ENCODE measurements at places on chromosomes 5 and 9. TPM values are rescaled to one million over a fixed set of nuclear protein-coding genes. Genes with fewer than 3 reads are reported as not detected.

Gene MAMDC2
- 4.9 TPM for total RNA-seq

Gene CCL28
- 0.56 TPM for total RNA-seq

Gene PCDHB10
- 1.4 TPM for total RNA-seq

Gene MSX2
- total RNA-seq, result 1.6 TPM

Gene LURAP1L
- total RNA-seq, result 1.7 TPM

Gene SLC45A2
- total RNA-seq, result not detected

Gene PCDHB2
- 0.70 TPM for total RNA-seq

Gene SPAAR
- total RNA-seq, result 5.1 TPM

DNA sequence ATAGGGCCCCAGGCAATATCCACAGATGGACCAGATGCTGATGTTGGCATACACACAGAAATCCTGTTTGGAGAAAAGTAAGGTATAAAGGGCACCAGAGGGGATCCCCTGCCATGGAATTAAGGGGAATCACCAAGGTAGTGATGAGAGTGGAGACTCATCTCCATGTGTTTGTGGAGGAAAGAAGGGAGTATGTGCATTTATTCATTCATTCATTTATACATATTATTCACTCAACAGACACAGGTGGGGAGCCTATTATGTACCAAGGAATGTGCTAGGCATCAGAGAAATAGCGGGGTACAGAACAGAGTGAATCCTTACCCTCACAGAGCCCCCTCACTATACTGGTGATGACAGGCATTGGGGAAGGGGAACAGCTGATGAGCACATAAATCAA, 116.8 kb upstream of the IL12B start:
- H3K4me3 ChIP-seq, result no peak overlapping the region
- DNase-seq, result no peak
- peaks cover 8% of the 10 kb centered on the region for H3K4me1 ChIP-seq
- H3K27ac ChIP-seq, result no peak overlapping the region
- H3K36me3 ChIP-seq, result no peaks in the 10 kb centered on the region

DNA sequence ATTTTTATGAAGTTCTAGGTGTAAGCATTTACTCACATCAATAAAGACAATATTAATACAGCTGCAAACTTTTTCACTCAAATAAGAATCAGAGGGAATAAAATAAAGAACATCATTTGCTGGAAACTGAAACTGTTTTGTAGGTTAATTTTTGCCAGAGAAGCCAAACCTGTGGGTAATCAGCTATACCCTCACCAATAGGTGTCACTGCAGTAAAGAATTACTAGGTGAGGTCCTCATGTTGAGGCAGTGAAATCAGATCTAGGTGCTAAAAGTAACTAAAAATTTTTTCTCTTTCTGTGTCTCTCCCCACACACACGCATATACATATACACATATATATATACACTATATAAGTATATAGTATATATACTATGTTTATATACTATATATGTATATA, 1016.3 kb upstream of the SEMA6A start:
- H3K27me3 ChIP-seq, result no peaks in the 10 kb centered on the region
- H3K4me1 ChIP-seq, result no peaks in the 10 kb centered on the region
- DNase-seq, result no peak
- no peak overlapping the region for H3K4me3 ChIP-seq
- H3K36me3 ChIP-seq, result no peaks in the 10 kb centered on the region

DNA sequence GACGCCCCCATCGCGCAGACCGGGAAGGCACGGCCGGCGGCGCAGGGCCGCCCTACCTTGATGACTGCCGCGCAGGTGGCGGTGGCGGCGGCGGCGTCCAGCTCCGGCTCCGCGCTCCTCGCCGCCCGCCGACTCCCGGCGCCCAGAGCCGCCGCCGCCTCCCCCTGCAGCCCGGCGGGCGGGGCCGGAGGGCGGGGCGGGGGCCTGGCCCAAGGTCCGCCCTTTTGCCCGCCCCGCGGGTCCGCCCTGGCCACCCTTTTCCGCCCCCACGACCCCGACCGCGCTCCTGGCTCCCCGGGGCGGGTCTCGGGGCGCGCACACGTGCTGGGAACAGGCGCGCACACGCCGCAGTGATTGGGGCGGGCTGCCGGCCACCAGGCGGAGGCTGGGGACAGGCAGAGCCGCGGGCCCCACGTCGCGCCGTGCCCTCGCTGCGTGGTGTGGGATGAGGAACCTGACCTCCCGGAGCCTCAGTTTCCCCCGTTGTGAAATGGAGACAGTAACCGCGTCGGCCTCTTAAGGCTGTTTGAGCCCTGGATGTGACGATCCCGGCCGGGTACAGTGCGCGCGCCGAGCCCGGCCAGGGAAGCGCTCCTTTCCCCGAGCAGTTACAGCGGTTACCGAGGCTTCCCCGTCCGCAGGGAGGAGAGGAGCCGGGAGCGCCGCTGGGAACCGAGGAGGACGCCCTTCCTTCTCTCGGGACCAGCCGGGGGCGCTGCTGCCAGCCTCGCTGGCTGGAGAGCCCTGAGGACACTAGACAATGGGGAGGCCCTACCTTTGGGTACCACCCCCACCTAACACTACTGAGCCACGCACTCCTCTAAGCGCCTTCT, at the start of gene CORO2A:
CORO2A (minus strand) TSS at position 135 of the 833 bp plus-strand sequence. CDS start 34,977 bp downstream, outside the sequence.
- peak; percentile 65 for DNase-seq
- no peaks in the 10 kb centered on the region for H3K27me3 ChIP-seq
- H3K4me1 ChIP-seq, result peaks cover 8% of the 10 kb centered on the region
- no peaks in the 10 kb centered on the region for H3K36me3 ChIP-seq

- H3K36me3 ChIP-seq, result peaks cover 56% of the 10 kb centered on the region
- no peak for DNase-seq
- no peak overlapping the region for H3K4me3 ChIP-seq
- H3K27ac ChIP-seq, result no peak overlapping the region
- no peaks in the 10 kb centered on the region for H3K4me1 ChIP-seq
- no peaks in the 10 kb centered on the region for H3K27me3 ChIP-seq
Observed at GRCh38 chr9:98019098-98019497, 36.0 kb downstream of the ANP32B start.

DNA sequence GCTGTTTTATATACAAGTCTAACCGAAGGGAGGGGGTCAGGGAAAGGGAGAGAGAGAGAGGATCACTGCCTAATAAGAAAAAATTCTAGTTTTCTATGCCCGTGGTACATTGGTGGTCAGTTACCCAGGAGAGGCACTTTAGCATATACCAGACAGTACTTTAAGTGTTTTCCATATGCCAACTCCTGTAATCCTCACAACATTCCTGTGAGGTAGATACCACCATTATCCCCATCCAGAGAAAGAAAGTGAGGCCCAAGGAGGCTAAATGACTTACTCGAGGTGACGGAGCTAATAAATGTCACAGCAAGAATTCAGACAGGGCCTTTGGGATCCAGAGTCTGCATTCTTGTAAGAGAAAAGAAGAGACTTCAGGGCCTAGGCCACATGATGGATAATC, 161.8 kb downstream of the NTRK2 start:
- no peaks in the 10 kb centered on the region for H3K36me3 ChIP-seq
- H3K27ac ChIP-seq, result no peak overlapping the region
- no peak for DNase-seq
- H3K4me1 ChIP-seq, result no peaks in the 10 kb centered on the region
- no peak overlapping the region for H3K4me3 ChIP-seq

- DNase-seq, result no peak
- H3K36me3 ChIP-seq, result no peaks in the 10 kb centered on the region
- H3K27ac ChIP-seq, result peak overlapping the region; percentile 67
- H3K4me3 ChIP-seq, result no peak overlapping the region
- no peaks in the 10 kb centered on the region for H3K27me3 ChIP-seq
Observed at GRCh38 chr9:7144265-7145046, 386.7 kb downstream of the KDM4C start.

- no peak overlapping the region for H3K27ac ChIP-seq
- no peak overlapping the region for H3K4me3 ChIP-seq
- no peaks in the 10 kb centered on the region for H3K4me1 ChIP-seq
- peaks cover 62% of the 10 kb centered on the region for H3K36me3 ChIP-seq
- no peaks in the 10 kb centered on the region for H3K27me3 ChIP-seq
Observed at GRCh38 chr9:132637351-132637750, 32.4 kb downstream of the DDX31 start.

DNA sequence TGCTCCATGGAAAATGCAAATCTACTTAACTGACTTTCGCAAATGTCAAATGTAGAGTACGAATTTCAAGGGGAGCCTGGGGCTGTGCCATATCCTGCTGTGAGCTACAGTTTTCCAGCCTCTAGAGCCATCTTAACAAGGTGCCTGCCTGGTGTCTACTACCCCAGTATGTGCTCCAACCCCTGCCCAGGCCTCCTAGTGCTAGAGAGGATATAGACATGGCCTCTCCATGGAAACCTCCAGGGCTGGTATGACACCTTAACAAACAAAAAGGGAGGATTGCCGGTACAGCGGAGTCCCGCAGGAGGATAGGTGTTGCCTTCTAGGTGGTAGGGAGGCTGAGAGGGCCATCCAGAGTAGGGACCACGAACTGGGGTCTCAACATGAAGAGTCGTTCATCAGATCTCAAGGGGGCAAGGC, 13.6 kb upstream of the IL3 start:
- no peak overlapping the region for H3K27ac ChIP-seq
- DNase-seq, result peak; percentile 7
- no peaks in the 10 kb centered on the region for H3K36me3 ChIP-seq
- no peak overlapping the region for H3K4me3 ChIP-seq
- no peaks in the 10 kb centered on the region for H3K4me1 ChIP-seq

- H3K36me3 ChIP-seq, result peaks cover 11% of the 10 kb centered on the region
- no peaks in the 10 kb centered on the region for H3K4me1 ChIP-seq
- no peak for DNase-seq
- no peak overlapping the region for H3K4me3 ChIP-seq
- no peak overlapping the region for H3K27ac ChIP-seq
- H3K27me3 ChIP-seq, result no peaks in the 10 kb centered on the region
Observed at GRCh38 chr9:6845880-6846279, 88.1 kb downstream of the KDM4C start.

- H3K4me3 ChIP-seq, result no peak overlapping the region
- no peaks in the 10 kb centered on the region for H3K27me3 ChIP-seq
- H3K4me1 ChIP-seq, result no peaks in the 10 kb centered on the region
Observed at GRCh38 chr5:147733075-147733474, 49.5 kb downstream of the JAKMIP2 start.

DNA sequence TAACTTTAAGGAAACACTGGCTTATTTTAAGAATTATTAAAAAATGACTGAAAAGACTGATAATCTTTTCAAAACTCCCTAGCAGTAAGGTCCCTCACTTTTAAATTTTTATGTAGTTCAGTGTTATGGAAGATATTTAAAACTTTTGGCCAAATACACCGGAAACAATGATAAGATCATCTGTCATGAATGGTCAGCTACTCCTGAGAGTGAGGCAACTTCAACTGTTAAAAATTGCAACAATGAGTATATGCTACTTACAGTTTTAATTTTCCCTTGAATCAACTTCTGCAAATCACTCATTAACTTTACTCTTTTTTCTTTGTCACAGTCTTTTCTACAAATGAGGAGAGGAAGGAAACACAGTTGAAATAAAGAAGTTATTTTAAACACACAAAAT, 10.8 kb downstream of the PUM3 start:
- no peaks in the 10 kb centered on the region for H3K27me3 ChIP-seq
- DNase-seq, result no peak
- H3K4me3 ChIP-seq, result no peak overlapping the region
- no peak overlapping the region for H3K27ac ChIP-seq
- peaks cover 76% of the 10 kb centered on the region for H3K36me3 ChIP-seq

DNA sequence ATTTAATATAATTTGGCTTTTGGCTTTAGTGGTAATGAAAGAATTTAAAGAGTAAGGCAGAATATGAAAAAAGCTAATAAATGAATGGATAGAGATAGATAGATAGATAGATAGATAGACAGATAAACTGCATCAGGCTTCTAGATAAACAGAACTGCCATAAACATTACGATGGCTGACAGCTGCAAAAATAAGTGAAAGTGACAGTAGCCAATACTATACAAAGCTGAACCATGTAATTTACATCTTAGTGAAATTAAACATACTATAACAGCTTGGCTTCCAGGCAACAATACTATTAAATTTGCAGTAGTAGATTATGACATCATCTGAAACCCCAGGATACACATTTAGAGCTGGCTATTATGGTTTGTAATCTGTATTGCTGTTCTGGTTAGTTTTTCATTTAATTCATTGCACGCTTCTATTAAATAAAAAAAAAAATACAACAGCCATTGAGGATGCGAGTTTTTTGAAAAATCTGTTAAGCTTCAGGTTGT, 1354.8 kb downstream of the PTPRD start:
- no peak overlapping the region for H3K4me3 ChIP-seq
- no peaks in the 10 kb centered on the region for H3K36me3 ChIP-seq
- H3K27me3 ChIP-seq, result no peaks in the 10 kb centered on the region
- H3K27ac ChIP-seq, result no peak overlapping the region

- H3K27me3 ChIP-seq, result no peaks in the 10 kb centered on the region
- no peaks in the 10 kb centered on the region for H3K36me3 ChIP-seq
- no peak overlapping the region for H3K27ac ChIP-seq
- peaks cover 6% of the 10 kb centered on the region for H3K4me1 ChIP-seq
- DNase-seq, result no peak
Observed at GRCh38 chr9:123834218-123834888, 95.6 kb downstream of the DENND1A start.

GRCh38 chr5:140588311-140589070, 23.9 kb downstream of the SLC35A4 start:
- no peaks in the 10 kb centered on the region for H3K36me3 ChIP-seq
- H3K4me3 ChIP-seq, result no peak overlapping the region
- no peaks in the 10 kb centered on the region for H3K4me1 ChIP-seq
- no peaks in the 10 kb centered on the region for H3K27me3 ChIP-seq

DNA sequence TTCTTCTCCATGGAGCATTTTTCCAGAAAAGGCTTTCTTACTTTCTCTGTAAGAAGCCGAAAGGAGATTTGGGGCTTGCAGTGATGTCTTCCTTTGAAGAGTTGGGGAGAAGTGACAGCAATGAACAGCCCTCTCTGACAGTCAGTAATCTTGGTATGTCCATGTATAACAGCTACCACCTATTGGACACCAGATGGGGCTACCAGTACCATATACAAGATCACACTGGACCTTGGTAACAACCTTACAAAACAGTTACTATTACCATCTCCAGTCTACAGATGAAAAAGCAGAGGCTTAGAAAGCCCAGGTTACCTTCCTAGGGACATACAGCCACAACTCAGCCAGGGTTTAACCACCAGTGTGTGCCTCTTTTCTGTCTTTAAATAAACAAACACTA, 272.7 kb upstream of the TRPC7 start:
- no peak overlapping the region for H3K4me3 ChIP-seq
- DNase-seq, result no peak
- no peaks in the 10 kb centered on the region for H3K4me1 ChIP-seq
- no peaks in the 10 kb centered on the region for H3K36me3 ChIP-seq
- H3K27me3 ChIP-seq, result no peaks in the 10 kb centered on the region

- no peak overlapping the region for H3K4me3 ChIP-seq
- peak; percentile 27 for DNase-seq
- peaks cover 46% of the 10 kb centered on the region for H3K27me3 ChIP-seq
- H3K36me3 ChIP-seq, result no peaks in the 10 kb centered on the region
Observed at GRCh38 chr9:135229701-135230385, 142.4 kb downstream of the OLFM1 start.

DNA sequence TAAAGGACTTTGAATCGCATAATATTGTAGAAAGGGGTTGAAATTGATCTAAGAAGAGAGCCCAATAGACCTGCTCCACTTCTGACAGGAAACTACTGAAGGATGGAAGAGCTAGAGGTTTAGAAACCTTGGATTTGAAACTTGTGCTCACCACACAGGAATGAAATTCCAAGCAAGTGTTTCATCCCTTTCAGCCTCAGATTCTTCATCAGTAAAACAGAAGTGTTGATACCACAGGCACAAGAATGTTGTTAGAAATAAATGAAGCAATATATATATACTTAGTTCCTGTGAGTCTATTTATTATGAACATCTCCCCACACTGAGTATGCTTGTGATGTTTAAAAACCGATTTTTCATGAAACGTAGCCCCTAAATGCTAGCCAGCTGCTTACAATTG, 43.8 kb downstream of the PRRC1 start:
- H3K27me3 ChIP-seq, result no peaks in the 10 kb centered on the region
- no peaks in the 10 kb centered on the region for H3K4me1 ChIP-seq
- H3K36me3 ChIP-seq, result no peaks in the 10 kb centered on the region
- no peak overlapping the region for H3K4me3 ChIP-seq
- H3K27ac ChIP-seq, result no peak overlapping the region
